ENCODE measurements at places on chromosomes 5 and 9.

GRCh38 chr5:88145611-88146467 lies 122.8 kb downstream of the TMEM161B start:
- DNase-seq, result peak; percentile 80

DNA sequence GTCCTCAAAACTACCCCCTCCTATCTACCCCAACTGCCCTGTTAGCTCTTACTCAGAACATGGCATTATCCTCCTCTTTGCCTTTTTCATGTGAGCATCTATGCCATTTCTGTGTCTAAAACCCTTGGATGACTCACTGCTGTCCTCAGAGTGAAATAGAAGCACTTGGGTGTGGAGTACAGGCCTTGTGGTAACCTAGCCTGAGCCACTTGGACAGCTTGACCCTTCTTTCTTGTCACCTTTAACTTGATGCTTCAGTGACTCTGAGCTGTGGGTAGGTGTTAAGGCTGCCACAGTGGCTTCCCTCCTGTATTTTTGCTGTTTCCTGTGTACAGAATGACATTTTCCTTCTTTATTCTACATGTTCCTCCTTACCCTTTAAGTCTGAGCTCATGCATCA lies 391.4 kb downstream of the SH3GL2 start:
- no peak for DNase-seq

DNA sequence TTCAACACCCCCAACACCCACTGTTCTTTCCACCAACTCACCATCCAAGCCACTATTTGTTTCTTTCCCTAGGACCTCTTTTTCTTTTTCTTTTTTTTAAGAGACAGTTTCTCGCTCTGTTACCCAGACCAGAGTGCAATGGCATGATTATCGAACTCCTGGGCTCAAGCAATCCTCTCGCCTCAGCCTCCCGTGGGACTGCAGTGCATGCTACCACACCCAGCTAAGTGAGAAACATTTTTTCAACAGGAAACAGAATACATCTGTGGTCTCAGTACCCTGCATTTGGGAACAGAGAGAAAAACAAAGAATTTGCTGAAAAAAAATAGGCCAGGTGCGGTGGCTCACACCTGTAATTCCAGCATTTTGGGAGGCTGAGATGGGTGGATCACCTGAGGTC lies 24.6 kb downstream of the B4GALT1 start:
- no peak for DNase-seq

DNA sequence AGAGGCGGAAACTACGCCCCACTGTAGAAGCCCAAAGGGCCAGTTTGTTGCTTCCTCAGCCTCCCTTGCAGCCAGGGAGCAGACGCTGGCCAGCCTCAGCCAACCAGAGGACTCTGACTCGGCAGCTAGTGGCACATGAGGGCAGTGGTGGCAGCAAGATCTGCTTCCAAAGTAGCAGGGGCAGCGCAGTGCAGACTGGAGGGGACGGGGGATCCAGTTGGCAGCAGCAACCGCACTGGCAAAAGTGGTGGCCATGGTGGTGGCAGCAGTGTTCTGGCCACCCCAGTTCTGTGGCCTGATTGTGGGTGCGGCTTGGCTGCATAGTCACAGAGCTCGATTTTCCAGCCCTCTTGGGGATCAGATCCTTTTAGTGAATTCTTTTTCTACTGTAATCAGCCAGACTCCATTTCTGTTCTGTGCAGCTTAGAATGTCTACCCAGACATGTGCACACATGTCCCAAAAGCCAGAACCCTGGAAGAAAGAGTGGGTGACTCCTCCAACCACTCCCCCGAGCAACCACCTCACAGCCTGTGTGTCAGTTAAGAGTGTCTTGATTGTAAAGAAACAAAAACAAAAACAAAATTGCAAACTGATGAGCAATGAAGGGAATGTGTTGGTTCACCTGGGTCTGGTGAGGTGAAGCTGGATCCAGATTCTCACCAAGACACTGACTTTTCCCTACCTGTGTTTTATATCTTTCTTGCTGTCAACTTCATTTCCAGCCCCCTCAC lies 11.0 kb upstream of the ZBTB43 start:
- DNase-seq, result no peak

DNA sequence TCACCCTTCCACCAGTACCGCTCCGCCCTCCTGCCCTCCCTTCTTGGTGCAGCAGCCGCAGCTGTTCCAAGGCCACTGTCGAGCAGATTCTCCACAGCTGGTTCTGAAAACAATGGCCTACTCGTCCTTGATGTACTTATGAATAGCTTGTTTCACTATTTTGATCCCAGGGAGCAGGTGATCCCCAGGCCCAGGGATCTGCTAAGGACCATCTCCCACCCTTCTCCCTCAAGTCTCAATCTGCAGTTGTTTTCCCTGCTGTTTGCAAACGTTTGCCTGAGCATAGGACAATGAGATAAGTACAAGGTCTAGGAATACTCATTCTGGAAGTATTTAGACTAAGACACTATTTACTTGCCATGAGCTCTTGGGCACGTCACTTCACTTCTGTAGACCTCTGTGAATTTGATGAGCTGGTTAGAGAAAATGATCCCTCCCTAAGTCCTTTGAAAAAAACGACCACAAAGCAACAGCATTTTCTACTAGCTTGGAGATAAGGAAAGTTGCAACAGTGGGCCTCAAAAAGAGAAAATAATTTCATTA lies 1.8 kb downstream of the LURAP1L start:
- DNase-seq, result peak; percentile 84
